ENCODE measurements at places on chromosomes 1 and 21.

DNA sequence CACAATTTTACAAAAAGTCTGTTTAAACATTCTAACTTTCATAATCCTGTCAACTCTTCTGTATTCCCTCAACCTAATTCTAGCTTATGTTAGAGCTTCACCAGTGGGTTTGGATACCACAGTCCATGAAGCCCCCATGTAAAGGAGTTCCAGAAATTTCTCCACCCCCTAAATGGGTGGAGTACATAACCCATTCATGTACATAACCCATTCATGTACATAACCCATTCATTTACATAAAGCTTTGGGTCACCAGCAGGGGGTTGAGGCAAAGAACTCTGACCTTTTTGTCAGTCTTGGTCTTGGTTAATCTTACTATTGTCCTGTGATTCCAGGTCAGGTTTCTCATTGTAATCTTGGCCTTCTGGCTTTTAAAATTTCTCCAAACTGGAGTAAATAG is 61.6 kb downstream of the SMYD2 start:
- no peak for DNase-seq

DNA sequence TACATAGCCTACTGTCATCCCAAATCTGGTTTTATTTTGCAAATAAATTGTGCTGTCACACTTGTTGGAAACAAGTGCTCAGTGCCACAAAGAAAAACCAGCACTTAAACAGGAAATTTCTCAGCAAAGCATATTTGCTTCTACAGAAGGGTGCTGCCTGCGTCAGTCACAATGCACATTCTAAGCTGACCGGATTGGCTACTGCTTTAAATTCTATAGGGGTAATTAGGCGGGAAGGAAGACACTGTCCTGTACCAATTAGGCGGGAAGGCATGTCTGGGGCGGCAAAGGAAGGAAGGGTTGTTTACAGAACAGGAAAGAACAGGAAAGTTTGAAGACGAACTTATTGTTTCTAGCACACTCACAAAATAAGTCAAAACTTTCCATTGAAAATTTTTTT is 2.8 kb downstream of the IFI16 start:
- DNase-seq, result no peak

DNA sequence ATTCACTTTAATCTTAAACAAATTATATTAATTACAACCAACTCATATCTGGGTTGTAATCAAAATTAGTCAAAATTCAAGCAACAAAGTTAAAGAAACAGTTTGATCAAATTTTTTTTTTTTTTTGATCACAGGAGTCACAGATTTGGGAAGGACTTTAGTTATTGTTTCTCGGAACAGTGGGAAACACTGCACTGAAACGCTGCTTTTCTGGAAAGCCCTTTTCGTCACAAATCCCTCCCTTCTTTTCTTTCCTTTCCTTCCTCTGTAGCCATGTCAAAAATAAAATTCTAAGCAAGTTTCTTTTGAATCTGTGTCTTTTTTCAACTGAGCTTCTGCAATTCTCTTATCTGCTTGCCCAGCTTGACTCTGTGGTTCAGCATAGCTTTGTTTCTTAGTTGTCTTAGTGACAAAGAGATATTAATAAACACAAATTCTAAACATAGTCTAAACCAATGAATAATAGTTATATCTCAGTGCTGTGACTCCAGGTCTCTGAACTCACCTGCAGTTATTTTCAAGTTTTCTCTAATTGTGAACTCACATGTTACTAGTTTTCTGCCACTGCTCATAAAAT is 53.8 kb downstream of the PTGS2 start:
- DNase-seq, result no peak

- no peak for DNase-seq
Measured at GRCh38 chr21:38520511-38520910, 22.2 kb upstream of the ERG start.

DNA sequence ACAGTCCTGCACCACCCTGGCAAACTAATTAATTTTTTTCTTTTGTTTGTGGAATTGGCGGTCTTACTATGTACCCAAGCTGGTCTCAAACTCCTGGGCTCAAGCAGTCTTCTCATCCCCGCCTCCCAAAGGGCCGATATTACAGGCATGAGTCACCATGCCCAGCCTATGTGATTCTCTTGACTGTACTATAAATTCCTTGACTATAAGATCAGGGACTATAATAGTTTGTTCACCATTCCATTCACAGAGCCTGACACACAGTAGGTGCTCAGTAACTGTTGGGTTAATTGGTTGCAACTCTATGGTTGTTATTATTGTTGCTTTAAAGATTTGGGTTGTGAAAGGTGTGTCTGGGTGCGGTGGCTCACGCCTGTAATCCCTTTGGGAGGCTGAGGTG is 17.2 kb downstream of the DAP3 start:
- DNase-seq, result no peak

GRCh38 chr1:95655321-95656020 is 421.5 kb downstream of the RWDD3 start:
- DNase-seq, result no peak

GRCh38 chr1:55050283-55050682 is 10.9 kb downstream of the PCSK9 start:
- no peak for DNase-seq

- no peak for DNase-seq
Measured at GRCh38 chr1:101089613-101090338, 64.2 kb upstream of the DPH5 start.

DNA sequence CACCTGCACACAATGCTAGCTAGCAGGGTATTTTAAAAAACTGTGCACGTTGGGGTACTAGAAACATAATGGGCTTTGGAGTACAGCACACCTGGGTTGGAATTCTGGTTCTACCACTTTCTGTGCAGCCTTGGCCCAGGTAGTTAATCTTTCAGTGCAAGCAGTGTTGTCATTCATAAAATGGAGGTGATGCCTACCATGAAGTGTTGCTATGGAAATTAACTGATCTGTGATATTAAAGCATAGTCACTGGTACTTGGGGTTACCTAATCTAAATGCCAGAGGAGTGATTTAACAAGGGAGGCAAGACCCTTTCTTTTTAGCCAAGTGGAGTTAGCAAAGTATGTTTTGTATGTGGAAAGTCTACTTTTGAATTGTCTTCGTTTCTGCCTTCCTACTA is 18.0 kb downstream of the ATP1B1 start:
- no peak for DNase-seq

GRCh38 chr1:50949286-50949982 is 10.6 kb downstream of the FAF1 start:
- DNase-seq, result no peak

All from hematopoietic multipotent progenitor cell treated with erythropoietin and hydrocortisone succinate and interleukin-3 and kit ligand, for 15 days (in vitro differentiated cells).